CD4-positive, alpha-beta T cell treated with Interleukin-17A for 4 hours (primary cell): ENCODE measurements at places on chromosomes 5 and 9.

DNA sequence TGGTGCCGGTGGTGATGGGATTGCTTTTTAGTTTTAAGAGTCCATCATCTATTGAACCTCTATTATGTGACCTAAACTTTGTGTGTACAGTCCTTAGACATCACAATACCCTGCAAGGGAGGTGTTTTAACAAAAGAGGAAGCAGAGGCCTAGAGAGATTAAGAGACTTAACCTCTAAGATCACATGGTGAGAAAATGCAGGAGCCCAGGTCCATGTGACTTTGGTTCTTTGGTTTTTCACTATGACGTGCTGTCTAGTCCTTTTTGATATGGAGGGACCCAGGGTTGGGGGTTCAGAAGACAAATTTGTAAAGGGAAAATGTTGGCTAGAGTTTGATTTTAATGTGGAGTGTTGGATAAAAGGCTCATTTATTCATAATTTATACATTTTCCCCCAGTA lies 34.1 kb upstream of the TRMT10B start:
- no peak for DNase-seq

DNA sequence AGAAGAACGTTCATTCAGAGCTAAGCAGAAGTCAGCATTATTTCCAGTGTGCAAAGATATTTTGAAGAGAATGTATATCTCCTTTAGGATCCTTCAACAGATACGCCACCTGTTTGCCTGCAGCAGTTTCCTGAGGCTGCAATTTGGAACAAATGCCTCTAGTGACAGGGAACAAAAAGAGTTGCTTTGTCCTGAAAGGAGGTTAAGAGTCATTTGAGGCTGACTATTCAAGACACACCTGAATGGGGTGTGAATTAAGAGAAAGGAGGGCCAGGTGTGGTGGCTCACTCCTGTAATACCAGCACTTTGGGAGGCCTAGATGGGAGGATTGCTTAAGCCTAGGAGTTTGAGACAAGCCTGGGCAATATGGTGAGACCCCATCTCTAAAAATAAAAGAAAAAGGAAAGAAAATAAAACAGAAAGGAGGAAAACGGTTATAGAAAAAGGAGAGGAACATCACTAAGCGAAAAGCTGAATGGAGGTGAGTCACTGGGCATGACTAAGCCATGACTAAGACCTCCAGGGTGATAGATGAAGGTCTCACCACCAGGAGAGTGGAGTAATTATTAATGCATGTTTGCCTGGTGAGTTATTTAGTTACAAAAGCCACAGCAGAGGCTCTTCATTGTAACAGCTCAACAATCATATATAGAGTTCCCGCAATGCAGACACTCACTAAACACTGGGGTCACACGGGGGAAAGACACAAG lies 255.2 kb upstream of the TNC start:
- DNase-seq, result no peak

DNA sequence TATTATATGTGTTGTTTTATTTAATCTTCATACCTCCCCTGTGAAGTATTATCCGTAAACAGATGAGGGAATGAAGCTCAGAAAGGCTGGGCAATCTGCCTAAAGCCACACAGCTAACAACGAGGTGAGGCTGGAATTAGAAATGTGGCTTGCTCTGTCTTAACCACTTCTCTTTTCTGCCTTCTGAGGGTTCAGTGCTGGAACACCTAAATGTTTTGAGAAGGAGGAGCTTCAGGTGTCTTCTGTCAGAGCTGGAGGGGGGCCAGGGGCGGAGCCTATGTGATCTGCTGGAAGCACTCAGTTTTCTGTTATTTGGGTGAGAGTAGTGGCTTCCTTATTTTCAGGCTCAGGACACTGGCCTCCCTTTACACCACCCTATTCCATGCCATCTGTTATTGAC lies 35.0 kb upstream of the ARAP3 start:
- no peak for DNase-seq

GRCh38 chr9:2159521-2160454 lies 144.6 kb downstream of the SMARCA2 start:
- no peak for DNase-seq

DNA sequence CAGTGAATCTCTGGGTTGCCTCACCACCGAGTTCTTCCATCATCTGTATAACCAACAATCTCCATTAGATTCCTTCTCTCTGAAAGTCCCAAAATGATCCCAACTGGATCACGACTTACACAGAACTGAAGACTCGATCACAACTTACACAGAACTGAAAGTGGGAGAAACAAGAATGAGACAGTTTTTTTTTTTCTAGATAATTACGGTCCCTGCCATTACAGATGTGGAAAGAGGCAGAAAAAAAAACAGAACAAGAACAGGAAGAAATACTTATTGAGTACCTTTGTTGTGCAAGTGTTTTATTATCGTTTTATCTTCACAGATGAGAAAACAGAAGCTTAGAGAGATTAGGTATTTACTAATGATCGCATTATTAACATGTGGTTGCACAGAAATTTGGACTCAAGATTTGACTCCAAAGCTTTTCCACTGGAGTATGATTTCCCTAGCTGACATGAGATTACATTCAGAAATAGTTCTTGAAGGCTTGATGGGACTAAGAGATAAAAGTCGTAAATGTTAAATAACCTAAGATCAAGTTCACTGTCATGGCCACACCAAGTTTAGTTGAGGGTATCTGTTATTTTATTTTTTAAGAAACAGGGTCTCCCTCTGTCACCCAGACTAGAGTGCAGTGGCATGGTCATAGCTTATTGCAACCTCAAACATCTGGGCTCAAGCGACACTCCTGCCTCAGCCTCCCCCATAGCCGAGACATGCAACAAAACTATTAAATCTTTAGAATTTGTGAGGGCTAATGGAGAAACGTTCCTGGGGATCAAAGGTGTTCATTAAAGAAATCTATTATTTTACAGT lies 8.9 kb downstream of the PLK2 start:
- no peak for DNase-seq

DNA sequence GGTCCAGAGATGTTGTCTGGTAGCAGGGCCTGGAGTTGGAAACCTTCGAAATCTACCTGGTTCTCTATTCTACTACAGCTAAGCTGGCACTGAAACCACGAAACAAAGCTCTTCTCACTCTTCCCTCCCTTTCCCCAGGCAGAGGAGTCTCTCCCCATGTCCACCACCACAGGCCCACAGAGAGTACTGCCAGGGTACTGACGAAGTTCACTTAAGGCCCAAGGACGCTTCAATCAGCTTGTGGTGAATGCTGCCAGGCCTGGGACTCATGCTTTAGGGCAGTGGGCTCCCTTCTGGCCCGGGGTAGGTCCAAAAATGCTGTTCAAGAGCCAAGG lies 17.3 kb upstream of the CCNB1 start:
- no peak for DNase-seq

- no peak for DNase-seq
Measured at GRCh38 chr5:78511121-78511906, 137.3 kb downstream of the LHFPL2 start.

DNA sequence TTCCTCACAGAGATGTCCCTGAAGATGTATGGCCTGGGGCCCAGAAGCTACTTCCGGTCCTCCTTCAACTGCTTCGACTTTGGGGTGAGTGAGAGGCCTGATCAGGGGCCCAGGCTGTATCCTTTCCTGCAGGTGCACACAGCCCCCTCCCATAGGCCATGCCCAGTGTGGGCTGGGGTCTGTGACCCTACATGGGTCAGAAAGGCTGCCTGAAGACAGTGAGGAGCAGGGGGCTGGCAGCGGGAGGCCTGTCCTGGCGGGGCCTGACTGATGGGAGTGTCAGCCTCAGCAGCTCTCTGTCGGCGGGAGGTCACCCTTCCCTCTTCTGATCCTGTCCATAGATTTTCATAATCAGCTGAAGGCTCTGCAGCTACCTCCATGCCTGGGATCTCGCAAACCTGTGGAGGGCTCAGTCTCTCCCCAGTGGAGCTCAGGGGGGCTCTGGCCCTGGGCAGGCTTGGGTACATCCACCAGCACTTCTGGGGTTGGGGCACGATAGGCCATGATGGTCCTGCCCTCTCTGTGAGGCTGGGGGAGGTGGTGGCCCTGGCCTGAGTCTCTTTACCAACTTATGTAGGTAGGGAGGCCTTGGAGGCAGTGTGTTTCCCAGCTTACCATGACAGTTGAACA lies 98.5 kb downstream of the CACNA1B start:
- DNase-seq, result no peak
